ENCODE measurements at places on chromosomes 13 and 19.

DNA sequence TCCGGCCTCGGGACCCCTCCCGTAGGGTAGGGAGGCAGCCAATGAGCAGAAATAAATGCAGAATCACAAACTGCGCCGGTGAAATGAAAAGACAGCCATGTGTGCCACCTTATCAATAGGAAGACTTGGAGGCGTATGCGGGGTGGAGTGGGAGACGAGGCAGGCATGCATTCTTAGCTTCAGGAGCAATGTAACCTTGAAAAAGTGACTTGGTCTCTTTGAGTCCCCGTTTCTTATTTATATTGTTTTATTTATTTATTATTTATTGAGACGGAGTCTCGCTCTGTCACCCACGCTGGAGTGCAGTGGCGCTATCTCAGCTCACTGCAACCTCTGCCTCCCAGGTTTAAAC lies 16.0 kb downstream of the SSC5D start:
- no peak for DNase-seq

- DNase-seq, result no peak
These were observed 352.1 kb upstream of the SLITRK1 start for GRCh38 chr13:84234416-84234815.

DNA sequence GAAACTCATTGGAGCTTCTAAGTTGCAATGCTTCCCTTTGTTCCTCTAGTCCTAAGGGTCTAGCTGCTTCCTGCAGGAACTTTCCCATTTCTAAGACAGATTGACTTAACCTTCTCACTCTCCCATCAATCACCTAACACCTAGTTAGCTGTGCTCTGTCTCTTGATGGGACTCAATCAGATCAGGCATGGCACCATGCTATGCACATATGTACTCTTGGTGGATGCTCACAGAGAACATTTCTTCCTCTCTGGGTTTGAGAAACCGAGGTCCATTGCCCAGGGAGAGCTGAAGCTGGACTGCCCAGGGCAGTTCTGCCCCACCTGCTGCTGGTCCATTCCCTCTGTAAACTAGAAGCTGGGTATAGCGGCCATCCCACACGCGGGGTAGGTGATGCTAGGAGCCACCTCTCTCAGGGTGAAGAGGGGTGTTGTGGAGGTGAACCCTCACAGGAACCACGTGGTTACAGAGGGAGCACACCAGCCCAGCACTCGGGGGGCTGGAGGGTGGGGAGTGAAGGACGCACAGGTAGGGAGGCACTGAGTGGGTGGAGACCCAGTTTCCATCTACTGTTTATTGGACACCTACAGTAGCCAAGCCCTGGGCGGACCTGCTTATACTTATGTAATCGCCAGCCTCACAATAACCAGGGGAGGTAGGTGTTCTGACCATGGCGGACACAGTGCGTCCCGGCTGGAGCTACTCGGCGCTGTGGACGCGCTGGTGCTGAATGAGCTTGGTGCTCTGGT lies 3.1 kb upstream of the UBE2M start:
- DNase-seq, result no peak

DNA sequence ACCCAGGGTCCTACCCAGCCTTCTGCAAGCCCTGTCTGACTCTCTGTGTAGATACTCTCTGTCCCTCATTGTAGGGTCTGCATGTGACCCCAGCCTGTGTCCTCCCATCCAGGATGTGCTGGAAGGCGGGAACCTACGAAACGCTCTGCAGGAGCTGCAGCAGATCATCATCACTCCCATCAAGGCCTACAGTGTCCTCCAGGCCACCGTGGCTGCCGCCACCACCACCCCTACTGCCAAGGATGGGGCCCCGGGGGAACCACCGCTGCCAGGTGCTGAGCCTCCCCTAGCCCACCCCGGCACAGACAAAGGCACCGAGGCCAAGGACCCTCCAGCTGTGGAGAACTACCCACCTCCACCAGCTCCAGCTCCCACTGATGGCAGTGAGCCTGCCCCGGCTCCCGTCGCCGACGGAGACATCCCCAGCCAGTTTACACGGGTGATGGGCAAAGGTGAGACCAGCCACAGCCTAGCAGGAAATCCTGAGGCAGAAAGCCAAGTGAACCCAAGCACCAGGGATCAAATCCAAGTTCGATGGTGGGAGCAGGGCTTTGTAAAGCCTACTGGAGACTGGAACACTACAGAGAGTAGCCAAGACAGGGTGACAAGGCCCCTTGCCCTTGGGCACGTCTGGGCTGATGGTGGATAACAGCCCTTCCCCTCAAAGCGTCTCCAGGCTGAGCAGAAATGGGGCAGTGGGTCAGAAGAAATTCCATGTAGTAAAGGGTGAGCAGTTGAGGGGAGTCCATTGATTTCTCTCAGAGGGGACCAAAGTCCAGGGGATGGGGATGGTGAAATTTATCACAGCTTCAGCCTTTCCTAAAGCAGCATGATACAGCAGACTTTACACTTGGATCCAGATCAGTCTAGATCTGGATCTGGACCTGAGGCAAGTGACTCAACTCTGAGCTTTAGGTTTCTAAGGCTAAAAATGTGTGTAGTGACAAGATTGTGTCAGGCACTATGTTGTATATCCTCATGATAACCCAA lies 13.2 kb downstream of the PAF1 start:
- no peak for DNase-seq

- no peak for DNase-seq
These were observed 149.2 kb downstream of the MYCBP2 start for GRCh38 chr13:77177646-77178045.

GRCh38 chr13:30002577-30002976 lies 152.2 kb upstream of the UBL3 start:
- peak; percentile 36 for DNase-seq

DNA sequence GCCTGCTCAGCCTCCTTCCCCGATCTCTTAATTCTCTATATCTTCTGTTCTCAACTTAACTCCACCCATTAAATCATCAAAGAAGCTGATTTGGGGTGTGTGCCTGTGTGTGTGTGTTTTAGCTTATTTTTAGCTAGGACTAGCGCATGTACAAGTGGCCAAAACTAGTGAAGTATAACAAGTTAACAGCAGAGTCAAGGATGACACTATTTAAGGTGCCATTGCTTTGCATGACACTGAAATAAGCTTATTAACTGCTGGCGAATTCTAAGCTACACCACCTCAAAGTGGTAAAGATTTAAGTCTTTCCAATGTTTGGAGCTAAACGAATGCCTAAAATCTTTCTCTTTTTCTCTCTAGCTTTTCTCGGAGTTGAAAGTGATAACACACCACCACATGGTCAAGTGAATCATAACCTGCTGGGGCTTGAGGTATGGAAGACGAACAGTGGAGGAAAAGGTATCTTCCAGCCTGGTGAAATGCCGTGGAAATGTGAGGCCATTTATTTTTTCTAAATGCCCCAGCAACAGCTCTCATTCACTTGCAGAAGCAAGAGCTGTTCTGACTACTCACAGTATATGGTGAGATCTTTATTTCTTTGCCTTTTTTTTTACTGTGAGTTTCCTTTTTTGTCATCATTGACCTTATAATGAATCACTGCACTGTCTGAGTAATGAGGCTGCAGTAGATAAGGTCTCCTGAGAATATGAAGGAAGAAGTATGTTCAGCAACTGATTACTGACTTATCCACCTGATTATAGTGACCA lies 570.3 kb downstream of the PCDH9 start:
- DNase-seq, result no peak

DNA sequence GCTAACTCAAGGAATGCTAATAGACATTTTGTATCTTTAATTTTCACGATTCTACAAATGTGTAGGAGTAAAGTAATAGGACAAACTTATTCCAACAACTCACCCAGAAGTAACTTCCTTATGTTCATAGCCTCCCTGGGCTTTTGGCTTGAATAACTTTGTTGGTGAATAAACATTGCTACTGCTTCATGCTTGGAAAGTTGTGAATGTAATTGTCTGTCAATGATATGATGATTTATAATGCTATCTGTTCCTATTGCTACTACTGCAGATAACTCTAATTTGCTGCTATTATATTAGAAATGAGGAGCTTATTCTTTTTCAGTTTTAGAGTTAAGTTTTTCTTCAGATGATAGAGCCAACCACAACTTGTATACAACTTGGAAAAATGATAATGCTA lies 307.7 kb downstream of the PCDH9 start:
- no peak for DNase-seq

DNA sequence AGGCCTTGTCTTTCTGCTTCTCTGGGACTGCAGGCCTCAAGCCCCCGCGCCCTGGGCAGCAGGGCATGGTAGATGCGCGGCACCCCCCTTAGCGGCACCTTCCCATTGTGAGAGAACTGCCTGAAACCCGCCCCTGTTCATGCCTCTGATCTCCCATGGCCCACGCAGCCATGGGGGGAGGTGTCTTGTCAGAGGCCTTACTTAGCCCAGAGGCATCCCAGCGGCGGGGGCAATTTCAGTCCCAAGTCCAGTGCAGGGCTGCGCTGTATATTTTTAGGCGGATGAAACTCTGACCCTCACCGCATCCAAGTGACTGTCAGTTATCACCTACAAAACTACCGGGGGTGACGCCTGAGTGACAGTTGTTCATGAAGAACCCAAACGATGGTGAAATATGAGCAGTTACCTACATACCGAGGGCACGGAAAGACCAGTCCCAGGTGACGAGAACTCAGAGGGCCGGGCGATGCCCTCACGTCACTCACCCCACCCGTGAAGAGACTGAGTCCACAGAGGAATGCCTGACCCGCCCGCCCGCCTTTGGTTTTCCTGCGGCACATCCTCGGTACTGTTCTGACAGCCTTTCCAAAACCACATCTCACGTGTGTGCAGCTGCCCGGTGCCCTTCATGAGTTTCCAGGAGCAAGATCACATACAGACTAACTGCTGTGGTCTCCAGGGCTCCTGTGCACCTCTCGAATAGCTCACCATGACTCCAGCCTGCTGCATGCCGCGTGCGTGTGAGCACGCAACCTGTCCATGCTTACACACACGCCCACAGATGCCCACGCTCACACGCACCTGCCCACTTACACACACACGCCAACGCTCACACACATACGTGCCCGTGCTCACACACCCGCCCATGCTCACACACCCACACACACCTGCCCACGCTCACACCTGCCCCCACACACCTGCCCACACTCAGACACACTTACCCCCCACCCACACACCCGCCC lies 14.4 kb downstream of the IL17D start:
- no peak for DNase-seq

DNA sequence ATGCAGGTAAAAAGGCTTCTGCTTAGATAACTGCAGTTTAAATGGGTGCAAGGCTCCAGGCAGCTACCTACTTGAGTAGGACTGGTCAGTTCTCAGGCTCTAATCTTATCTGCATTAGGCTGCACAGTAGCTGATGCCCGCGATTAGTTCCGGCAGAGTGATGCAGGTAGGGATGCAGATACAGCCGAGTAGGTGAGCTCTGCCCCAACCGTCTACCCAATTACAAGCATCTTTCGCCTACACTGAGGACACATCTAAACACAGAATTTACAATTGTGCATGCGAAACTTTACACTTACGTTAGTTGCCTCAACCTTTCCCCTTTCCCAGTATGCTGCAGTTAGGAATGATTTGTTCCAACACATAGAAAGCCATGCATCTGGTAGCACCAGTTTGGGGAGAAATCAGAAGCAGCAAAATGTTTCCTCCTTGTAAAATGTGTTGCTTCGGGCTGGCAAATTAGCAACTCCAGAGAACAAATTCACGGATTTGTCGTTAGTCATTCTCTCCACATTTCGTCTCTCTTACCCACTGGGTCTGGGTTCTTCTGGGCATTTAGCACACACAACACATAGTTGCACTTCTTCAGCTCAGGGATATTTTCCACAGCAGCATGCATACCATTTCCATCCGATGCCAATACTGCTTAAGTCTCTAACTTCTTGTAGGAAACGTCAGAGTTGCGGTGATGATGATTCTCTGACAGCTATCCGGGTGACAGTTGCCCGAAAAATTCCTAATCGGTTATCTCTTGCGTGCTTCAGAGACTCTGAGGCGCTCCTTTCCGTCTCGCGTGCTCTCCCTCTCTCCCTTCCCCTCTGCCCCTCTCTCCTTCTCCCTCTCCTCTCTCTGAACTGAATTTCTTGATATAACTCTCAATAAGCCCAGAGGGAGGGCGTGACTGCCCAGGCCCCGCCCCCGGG lies at the start of gene PCDH9:
Gene PCDH9, minus strand, starts transcription at position 856 of the 923 bp plus-strand sequence. CDS start 1,896 bp downstream, outside the sequence.
- peak; percentile 18 for DNase-seq

DNA sequence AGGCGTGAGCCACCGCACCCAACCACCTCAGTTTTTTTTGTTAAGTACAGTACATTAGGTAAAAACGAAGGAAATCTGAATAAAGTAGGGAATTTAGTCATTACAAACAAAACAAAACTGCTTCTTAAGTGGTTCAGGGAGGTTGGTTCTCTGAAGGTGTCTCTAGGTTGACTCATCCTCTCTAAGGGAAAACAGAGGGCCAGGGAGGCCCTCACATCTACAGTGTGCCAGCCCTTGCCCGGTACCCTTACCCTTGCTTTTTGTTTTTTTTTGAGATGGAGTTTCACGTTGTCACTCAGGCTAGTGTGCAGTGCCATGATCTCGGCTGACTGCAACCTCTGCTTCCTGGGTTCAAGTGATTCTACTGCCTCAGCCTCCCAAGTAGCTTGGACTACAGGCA lies 17.2 kb upstream of the JUND start:
- DNase-seq, result no peak

GRCh38 chr19:41159881-41160280 lies 33.1 kb upstream of the CYP2S1 start:
- DNase-seq, result no peak

DNA sequence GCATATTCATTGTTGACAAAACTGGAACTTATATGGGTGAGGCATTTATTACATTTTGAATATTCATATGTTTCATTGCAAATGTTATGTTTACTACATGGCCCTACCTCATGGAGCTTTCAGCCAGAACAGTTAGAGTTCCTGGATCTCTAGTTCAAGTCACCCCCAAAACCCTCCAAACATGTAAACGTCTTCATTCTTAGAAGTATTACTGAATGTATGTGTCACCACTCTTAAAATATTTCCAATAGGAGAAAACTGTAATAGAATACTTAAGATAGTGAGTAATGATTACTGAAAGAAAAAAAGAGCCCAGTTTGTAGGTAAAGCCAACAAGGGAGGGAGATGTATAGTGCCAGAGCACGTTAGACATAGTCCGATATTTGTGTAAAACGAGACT lies 23.5 kb downstream of the URI1 start:
- no peak for DNase-seq

- DNase-seq, result no peak
These were observed 799.8 kb upstream of the SLC10A2 start for GRCh38 chr13:103866048-103866447.

DNA sequence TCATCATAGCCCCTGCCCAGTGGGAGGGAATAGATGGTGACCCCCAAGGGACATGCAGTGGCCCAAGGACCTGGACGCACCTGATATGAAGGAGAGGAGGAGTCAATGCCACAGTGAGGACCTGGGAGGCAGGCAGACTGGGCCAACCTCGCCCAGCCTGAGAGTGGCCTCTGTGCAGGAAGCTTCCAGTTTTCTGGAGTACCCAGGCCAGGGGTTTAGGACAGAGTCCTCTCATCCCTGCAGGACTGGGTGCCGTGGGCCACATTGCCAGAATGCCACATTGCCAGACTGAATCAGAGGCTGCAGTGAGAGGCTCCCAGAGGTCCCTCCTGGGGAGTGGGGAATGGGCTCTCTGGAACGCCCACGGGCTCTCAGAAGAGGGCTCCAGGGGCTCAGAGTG lies 82.9 kb upstream of the VSTM2B start:
- DNase-seq, result no peak

DNA sequence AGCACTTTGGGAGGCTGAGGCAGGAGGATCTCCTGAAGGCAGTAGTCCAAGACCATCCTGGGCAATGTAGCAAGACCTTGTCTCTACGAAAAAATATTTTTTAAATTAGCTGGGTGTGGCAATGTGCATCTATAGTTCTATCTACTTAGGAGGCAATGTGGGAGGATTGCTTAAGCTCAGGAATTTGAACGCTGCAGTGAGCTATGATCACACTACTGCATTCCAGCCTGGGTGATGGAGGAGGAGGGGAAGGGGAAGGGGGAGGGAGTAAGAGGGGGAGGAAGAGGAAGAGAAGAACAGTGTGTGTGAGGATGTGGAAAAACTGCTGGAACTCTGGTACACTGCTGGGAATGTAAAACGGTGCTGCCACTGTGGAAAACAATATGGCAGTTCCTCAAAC lies 9.2 kb upstream of the CLIP3 start:
- DNase-seq, result peak; percentile 6

Measured in astrocyte of the cerebellum (primary cell).